ENCODE measurements at places on chromosomes 3 and 15. TPM values are rescaled to one million over a fixed set of nuclear protein-coding genes. Genes with fewer than 3 reads are reported as not detected.

Gene TOP2B
- total RNA-seq, result 170 TPM

Gene ZNF620
- 6.7 TPM for total RNA-seq

Gene ACAD9
- 60.8 TPM for total RNA-seq

Gene SH2D7
- not detected for total RNA-seq

Gene KNG1
- total RNA-seq, result not detected

Gene PAK6
- 0.27 TPM for total RNA-seq

Gene TMEM202
- total RNA-seq, result not detected

GRCh38 chr3:45513041-45513440, 81.5 kb upstream of the LIMD1 start:
- H3K4me3 ChIP-seq, result no peak overlapping the region
- H3K27me3 ChIP-seq, result no peaks in the 10 kb centered on the region
- no peak for DNase-seq
- peaks cover 19% of the 10 kb centered on the region for H3K36me3 ChIP-seq
- H3K27ac ChIP-seq, result no peak overlapping the region

GRCh38 chr3:13890377-13891016, 10.6 kb upstream of the WNT7A start:
- peaks cover 3% of the 10 kb centered on the region for H3K27me3 ChIP-seq
- no peaks in the 10 kb centered on the region for H3K36me3 ChIP-seq
- peak; percentile 45 for DNase-seq
- no peak overlapping the region for H3K27ac ChIP-seq

DNA sequence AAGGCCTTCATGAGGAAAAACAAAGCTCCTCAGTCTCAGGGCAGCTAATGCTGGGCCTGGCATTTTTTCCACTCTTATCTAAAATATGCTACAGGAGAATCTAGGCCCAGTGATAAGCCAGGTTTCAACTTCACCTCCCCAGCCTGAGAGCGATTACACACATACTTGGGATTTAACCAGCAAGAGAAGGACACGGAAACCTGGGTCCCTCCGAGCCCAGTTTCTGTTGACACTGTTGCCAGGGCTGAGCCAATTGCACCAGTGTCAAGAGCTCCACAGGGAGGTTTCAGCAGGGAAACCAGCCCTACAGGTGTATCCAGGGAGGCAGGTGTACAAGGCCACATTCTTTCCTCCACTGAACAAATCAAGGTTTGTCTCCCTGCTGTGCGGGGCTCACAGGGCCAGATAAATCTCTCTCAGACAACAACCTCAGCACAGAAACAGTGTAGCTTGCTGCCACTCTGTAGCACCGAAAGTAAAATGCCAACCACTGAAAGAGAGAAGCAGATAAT, 85.4 kb downstream of the MAGI1 start:
- no peak for DNase-seq
- H3K36me3 ChIP-seq, result no peaks in the 10 kb centered on the region
- no peak overlapping the region for H3K27ac ChIP-seq
- H3K4me1 ChIP-seq, result peaks cover 6% of the 10 kb centered on the region
- peaks cover 2% of the 10 kb centered on the region for H3K27me3 ChIP-seq
- H3K4me3 ChIP-seq, result no peak overlapping the region

- H3K27ac ChIP-seq, result no peak overlapping the region
- no peak overlapping the region for H3K4me3 ChIP-seq
- no peaks in the 10 kb centered on the region for H3K36me3 ChIP-seq
- H3K27me3 ChIP-seq, result no peaks in the 10 kb centered on the region
These were observed 1123.5 kb downstream of the ROBO2 start for GRCh38 chr3:78163379-78163778.

GRCh38 chr15:70387081-70387480, 289.4 kb upstream of the TLE3 start:
- H3K4me1 ChIP-seq, result no peaks in the 10 kb centered on the region
- DNase-seq, result no peak
- peaks cover 3% of the 10 kb centered on the region for H3K27me3 ChIP-seq
- H3K27ac ChIP-seq, result no peak overlapping the region
- no peaks in the 10 kb centered on the region for H3K36me3 ChIP-seq

DNA sequence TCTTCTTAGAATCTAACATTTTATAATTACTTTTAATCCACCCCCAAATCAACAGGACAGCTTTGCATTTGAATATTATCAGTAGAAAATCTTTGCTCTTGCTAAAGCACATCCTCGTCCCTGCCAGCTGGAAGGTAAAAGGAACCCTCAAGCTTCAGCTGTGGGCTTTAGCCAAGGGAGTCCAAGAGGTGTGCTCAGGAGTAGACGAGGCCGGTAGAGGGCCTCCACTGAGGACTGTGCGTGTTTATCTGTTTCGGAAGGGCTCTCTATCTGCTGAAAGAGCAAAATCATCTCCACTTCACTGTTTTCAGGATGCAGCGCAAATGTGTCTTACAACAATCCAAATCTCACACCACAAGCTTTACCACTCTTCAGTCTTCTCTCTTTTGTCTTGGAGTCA, 257.4 kb upstream of the IL12A start:
- H3K4me1 ChIP-seq, result no peaks in the 10 kb centered on the region
- no peak overlapping the region for H3K27ac ChIP-seq
- DNase-seq, result no peak
- H3K4me3 ChIP-seq, result no peak overlapping the region
- H3K27me3 ChIP-seq, result no peaks in the 10 kb centered on the region

DNA sequence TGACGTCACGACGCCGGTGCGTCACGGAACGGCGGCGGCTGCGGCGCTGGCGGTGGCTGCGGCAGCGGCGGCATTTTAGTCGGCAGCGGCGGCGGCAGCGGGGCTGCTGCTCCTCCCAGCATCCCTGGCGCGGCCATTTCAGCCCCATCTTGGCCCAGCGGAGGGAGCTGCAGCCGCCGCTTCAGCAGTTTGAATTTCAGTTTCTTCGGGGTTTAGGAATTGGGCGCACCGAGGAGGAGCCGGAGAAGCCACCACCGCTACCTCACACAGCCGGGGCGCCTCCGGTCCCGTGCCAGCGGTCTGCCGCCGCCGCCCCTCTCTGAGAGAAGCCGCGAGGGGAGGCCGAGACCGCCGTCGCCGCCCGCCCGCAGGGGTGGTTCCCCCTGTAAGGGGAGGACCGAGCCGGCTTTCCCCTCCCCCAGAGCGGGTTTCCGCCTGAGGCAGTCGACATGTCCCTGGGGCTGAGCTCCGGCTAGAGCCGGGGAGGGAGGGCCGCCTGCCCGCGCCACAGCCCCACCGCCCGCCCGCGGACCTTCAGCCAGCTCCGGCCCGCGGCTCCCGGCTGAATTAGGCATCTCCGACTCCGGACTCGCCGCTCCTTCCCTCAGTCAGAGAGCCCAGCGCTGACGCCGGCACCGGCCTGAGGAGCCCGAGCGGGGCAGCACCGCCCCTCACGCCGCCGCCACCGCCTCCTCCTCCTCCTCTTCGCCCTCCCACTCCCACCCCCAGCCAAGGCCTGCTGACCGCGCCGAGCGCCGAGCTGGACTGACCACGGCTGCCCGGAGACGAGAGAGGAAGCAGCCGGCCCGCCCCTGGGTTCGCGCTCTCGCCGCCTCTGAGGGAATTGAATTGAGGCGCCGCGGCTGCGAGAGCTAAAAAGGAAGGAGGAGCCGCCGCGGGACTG, at the start of gene TSC22D2:
TSC22D2 (plus strand) TSS at position 78 of the 904 bp plus-strand sequence. CDS start 1,053 bp downstream, outside the sequence.
- H3K27ac ChIP-seq, result peak within 1 kb of the TSS; percentile 90
- DNase-seq, result peak; percentile 92
- peak within 1 kb of the TSS; percentile 93 for H3K4me3 ChIP-seq
- H3K27me3 ChIP-seq, result peaks cover 7% of the 10 kb centered on the region

DNA sequence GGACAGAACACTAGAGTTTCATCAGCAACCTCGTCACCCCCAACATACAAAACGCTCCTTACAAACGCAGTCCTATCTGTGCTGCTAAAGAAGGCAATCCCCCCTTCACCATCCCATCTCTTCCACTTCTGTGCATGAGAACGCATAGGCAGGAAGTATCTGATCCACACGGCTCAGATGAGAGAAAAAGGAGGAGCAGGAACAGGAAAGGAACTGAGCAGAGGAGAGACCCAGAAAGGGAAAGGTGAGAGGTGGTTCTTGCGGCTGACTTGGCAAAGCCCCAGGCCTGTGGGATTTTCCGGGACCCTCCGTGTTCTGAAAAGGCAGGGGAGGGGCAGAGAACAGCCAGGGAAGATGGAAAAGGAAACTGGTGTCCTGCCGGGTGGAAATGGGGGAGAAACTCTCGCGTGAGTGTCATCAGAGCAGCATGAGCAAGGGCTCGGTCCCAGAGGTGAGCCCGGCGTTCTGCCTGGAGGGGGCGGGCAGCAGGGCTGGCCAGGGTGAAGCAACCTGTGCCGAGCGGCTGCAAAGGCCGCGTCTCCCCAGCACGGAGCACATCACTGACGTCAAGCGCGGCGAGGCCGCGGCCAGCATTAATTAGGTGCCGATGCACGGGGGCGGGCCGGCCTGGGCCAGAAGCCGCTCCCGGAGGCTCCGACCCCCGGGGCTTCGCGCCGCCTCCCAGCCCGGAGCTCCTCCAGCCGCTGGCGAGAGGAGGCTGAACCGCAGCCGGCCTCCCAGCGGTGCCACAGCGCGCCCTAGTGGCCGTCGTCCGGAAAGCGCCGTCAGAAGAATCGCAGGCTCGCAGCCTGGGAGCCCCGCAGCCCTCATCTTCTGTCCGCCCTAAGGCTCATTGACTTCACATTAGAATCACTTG, 35.8 kb downstream of the CPN2 start:
- H3K27me3 ChIP-seq, result peaks cover 40% of the 10 kb centered on the region
- peak; percentile 80 for DNase-seq
- H3K36me3 ChIP-seq, result no peaks in the 10 kb centered on the region
- no peak overlapping the region for H3K27ac ChIP-seq
- peaks cover 30% of the 10 kb centered on the region for H3K4me1 ChIP-seq

- no peak overlapping the region for H3K4me3 ChIP-seq
- no peaks in the 10 kb centered on the region for H3K27me3 ChIP-seq
- DNase-seq, result no peak
- H3K36me3 ChIP-seq, result peaks cover 46% of the 10 kb centered on the region
- H3K27ac ChIP-seq, result peak overlapping the region; percentile 29
These were observed 139.6 kb downstream of the RBPMS2 start for GRCh38 chr15:64635499-64636495.

GRCh38 chr15:35929740-35930444, 383.9 kb upstream of the DPH6 start:
- DNase-seq, result no peak
- no peaks in the 10 kb centered on the region for H3K27me3 ChIP-seq
- no peak overlapping the region for H3K4me3 ChIP-seq
- H3K4me1 ChIP-seq, result no peaks in the 10 kb centered on the region
- H3K27ac ChIP-seq, result no peak overlapping the region
- no peaks in the 10 kb centered on the region for H3K36me3 ChIP-seq

GRCh38 chr3:58530354-58530865, 6.6 kb downstream of the ACOX2 start:
- H3K4me1 ChIP-seq, result peaks cover 12% of the 10 kb centered on the region
- DNase-seq, result no peak
- H3K4me3 ChIP-seq, result no peak overlapping the region
- H3K27ac ChIP-seq, result no peak overlapping the region

GRCh38 chr3:37501571-37502313, 327.4 kb upstream of the LRRFIP2 start:
- H3K27me3 ChIP-seq, result peaks cover 5% of the 10 kb centered on the region
- H3K36me3 ChIP-seq, result no peaks in the 10 kb centered on the region
- peak overlapping the region; percentile 21 for H3K27ac ChIP-seq
- no peak for DNase-seq
- peaks cover 19% of the 10 kb centered on the region for H3K4me1 ChIP-seq
- H3K4me3 ChIP-seq, result no peak overlapping the region

- no peaks in the 10 kb centered on the region for H3K27me3 ChIP-seq
- no peak overlapping the region for H3K4me3 ChIP-seq
- no peak overlapping the region for H3K27ac ChIP-seq
These were observed 67.7 kb upstream of the NR2F2 start for GRCh38 chr15:96262549-96263489.

DNA sequence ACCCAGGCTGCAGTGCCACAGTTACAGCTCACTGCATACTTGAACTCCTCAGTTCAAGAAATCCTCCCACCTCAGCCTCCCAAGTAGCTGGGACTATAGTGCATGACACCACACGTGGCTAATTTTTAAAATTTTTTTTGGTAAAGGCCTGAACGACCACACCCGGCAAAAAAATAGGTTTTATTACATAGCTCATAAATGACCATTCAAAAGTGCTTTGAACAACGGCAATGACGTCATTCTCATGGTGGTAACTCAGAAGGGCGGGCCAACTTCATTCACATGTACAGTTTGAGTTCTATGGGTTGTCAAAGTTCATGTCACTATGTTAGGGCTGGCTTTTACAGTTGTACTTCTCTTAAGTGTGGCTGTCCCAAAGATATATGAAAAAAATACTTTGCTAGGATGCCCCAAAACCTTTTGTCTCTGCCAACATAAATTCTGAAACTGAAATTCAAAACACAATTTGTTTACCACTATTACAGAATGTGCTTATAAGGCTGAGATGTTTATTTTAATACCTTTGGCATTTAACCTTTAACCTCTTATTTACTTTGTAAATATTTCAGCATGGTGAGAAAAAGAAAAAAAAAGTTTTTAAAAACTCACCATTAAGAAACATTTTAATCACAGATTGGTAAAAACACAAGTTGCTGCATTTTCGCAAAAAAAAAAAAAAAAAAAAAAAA, 6.2 kb downstream of the MYO1E start:
- peaks cover 24% of the 10 kb centered on the region for H3K4me1 ChIP-seq
- H3K27ac ChIP-seq, result no peak overlapping the region
- H3K27me3 ChIP-seq, result peaks cover 25% of the 10 kb centered on the region
- DNase-seq, result no peak
- peaks cover 14% of the 10 kb centered on the region for H3K36me3 ChIP-seq

- H3K27me3 ChIP-seq, result no peaks in the 10 kb centered on the region
- DNase-seq, result no peak
- H3K27ac ChIP-seq, result no peak overlapping the region
- no peak overlapping the region for H3K4me3 ChIP-seq
These were observed 102.8 kb upstream of the GBE1 start for GRCh38 chr3:81864272-81864671.

DNA sequence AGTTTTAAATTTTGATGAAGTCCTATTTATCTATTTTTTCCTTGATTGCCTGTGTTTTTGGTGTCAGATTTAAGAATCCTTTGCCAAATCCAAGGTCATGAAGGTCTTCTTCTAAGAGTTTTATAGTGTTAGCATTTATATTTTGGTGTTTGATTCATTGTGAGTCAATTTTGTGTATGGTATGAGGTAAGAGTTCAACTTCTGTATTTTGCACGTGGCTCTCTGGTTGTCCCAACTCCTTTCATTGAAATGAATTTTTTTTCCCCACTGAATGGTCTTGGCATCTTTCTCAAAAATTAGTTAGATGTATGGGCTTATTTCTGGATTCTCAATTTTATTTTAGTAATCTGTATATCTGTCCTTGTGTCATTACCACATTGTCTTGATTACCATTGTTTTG, 57.1 kb upstream of the STRIT1 start:
- no peaks in the 10 kb centered on the region for H3K36me3 ChIP-seq
- no peak overlapping the region for H3K27ac ChIP-seq
- no peak overlapping the region for H3K4me3 ChIP-seq
- DNase-seq, result no peak

DNA sequence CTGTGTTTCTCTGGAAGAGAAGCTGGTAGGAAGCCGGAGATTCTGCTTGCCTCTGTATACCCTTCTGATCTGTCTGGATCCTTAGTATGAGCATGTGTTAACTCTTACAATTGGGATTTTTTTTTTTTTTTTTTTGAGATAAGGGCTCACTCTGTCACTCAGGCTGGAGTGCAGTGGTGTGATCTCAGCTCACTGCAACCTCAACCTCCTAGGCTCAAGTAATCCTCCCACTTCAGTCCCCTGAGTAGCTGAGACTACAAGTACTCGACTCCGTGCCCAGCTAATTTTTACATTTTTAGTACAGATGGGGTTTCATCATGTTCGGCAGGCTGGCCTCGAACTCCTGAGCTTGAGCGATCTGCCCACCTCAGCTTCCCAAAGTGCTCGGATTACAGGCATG, 44.5 kb downstream of the RPN1 start:
- H3K27ac ChIP-seq, result no peak overlapping the region
- H3K4me1 ChIP-seq, result no peaks in the 10 kb centered on the region
- no peak overlapping the region for H3K4me3 ChIP-seq
- H3K36me3 ChIP-seq, result no peaks in the 10 kb centered on the region
- peaks cover 2% of the 10 kb centered on the region for H3K27me3 ChIP-seq

Data from activated T-helper 2 cell treated with anti-CD3 and anti-CD28 coated beads, Interferon-gamma antibody, Interleukin-2, Interleukin-4, amounts not matched to agents 10 μg/mL and 5 μg/mL and 100 μg/mL, durations not matched to agents 14 hours and 24 hours and 36 hours (primary cell).